ENCODE measurements at places on chromosomes 7 and 10. TPM values are rescaled to one million over a fixed set of nuclear protein-coding genes. Genes with fewer than 3 reads are reported as not detected.

- no peaks in the 10 kb centered on the region for H3K4me1 ChIP-seq
- no peak overlapping the region for H3K4me3 ChIP-seq
- no peaks in the 10 kb centered on the region for H3K36me3 ChIP-seq
- no peaks in the 10 kb centered on the region for H3K27me3 ChIP-seq
- H3K27ac ChIP-seq, result no peak overlapping the region
Measured at GRCh38 chr10:112389271-112389822, 15.4 kb downstream of the ACSL5 start.

The PNLIPRP1 gene
- polyA plus RNA-seq, result not detected

GRCh38 chr10:125772864-125773180 lies 2.8 kb downstream of the MMP21 start:
- no peaks in the 10 kb centered on the region for H3K4me1 ChIP-seq
- no peak overlapping the region for H3K27ac ChIP-seq
- no peaks in the 10 kb centered on the region for H3K36me3 ChIP-seq

- H3K4me3 ChIP-seq, result no peak overlapping the region
- H3K27me3 ChIP-seq, result no peaks in the 10 kb centered on the region
- DNase-seq, result no peak
- peak overlapping the region; percentile 3 for H3K27ac ChIP-seq
- H3K4me1 ChIP-seq, result peaks cover 33% of the 10 kb centered on the region
Measured at GRCh38 chr10:50554995-50555568, 68.7 kb downstream of the SGMS1 start.

GRCh38 chr10:11292576-11293302 lies 275.1 kb downstream of the CELF2 start:
- no peaks in the 10 kb centered on the region for H3K4me1 ChIP-seq
- peaks cover 23% of the 10 kb centered on the region for H3K36me3 ChIP-seq
- no peak overlapping the region for H3K27ac ChIP-seq
- DNase-seq, result no peak
- H3K27me3 ChIP-seq, result no peaks in the 10 kb centered on the region

DNA sequence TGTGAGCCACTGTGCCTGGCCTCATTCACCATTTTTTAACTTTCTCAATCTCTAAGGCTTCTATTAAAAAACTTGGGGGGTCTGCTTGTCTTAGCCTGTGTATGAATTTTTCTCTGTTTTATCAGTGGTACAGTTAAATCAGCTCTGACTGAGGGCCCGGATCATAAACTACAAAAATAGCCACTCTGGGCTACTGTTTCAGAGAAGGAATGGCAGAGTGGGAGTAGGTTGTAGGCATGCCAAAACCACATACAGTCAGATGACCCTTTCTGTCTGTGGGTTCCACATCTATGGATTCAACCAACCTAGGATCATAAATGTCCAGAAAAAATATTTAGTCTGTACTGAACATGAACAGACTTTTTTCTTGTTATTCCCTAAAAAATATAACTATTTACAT lies 21.3 kb downstream of the TBC1D12 start:
- H3K27me3 ChIP-seq, result no peaks in the 10 kb centered on the region
- no peaks in the 10 kb centered on the region for H3K36me3 ChIP-seq
- DNase-seq, result no peak

- H3K27ac ChIP-seq, result no peak overlapping the region
- H3K4me3 ChIP-seq, result no peak overlapping the region
- no peaks in the 10 kb centered on the region for H3K27me3 ChIP-seq
- no peaks in the 10 kb centered on the region for H3K36me3 ChIP-seq
Measured at GRCh38 chr7:4468320-4469102, 213.6 kb upstream of the FOXK1 start.

- no peaks in the 10 kb centered on the region for H3K36me3 ChIP-seq
- no peaks in the 10 kb centered on the region for H3K4me1 ChIP-seq
- no peak overlapping the region for H3K4me3 ChIP-seq
- H3K27me3 ChIP-seq, result no peaks in the 10 kb centered on the region
- H3K27ac ChIP-seq, result no peak overlapping the region
- no peak for DNase-seq
Measured at GRCh38 chr7:153470004-153470671, 582.1 kb upstream of the DPP6 start.

DNA sequence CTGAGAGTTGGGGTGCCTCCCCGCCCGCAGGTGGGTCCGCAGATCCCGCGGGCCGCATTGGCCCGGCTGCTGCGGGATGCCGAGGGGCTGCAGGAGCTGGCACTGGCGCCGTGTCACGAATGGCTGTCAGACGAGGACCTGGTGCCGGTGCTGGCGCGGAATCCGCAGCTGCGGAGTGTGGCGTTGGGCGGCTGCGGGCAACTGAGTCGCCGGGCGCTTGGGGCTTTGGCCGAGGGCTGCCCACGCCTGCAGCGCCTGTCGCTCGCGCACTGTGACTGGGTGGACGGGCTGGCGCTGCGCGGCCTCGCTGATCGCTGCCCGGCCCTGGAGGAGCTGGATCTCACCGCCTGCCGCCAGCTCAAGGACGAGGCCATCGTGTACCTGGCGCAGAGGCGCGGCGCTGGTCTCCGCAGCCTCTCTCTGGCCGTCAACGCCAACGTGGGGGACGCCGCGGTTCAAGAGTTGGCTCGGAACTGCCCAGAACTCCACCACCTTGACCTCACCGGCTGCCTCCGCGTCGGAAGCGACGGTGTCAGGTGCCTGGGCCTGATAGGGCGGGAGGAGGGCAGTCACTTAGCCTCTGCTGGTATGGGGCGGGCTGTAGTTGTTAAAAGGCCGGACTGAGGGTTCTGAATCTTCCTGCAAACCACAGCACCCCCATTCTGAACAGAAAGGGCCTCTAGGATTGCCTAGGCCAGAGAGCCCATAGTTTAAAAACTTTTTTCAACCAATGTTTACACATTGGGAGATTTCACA lies 1.3 kb downstream of the FBXL15 start:
- H3K27ac ChIP-seq, result no peak overlapping the region
- H3K36me3 ChIP-seq, result peaks cover 7% of the 10 kb centered on the region
- H3K4me1 ChIP-seq, result peaks cover 19% of the 10 kb centered on the region

DNA sequence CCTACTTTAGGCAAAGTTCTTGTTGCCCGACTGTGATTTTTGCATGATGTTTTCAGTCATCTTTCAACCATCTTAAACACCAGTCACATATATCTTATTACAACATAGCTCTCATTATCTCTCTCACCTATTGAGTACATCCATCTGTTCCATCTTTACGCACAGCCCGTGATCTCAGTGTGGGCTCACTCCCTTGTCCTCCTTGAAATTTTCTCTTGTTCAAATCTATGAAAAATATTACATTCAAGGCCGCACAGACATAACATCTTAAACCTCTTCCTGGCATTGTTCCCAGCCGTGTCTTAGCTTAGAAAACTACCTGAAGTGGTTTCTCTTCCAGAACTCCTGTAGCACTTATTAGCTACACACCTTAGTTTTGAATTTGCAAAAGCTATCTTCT lies 32.6 kb downstream of the NET1 start:
- no peaks in the 10 kb centered on the region for H3K36me3 ChIP-seq
- H3K4me3 ChIP-seq, result no peak overlapping the region
- H3K4me1 ChIP-seq, result peaks cover 34% of the 10 kb centered on the region

The SNX10 gene
- polyA plus RNA-seq, result 9.3 TPM

DNA sequence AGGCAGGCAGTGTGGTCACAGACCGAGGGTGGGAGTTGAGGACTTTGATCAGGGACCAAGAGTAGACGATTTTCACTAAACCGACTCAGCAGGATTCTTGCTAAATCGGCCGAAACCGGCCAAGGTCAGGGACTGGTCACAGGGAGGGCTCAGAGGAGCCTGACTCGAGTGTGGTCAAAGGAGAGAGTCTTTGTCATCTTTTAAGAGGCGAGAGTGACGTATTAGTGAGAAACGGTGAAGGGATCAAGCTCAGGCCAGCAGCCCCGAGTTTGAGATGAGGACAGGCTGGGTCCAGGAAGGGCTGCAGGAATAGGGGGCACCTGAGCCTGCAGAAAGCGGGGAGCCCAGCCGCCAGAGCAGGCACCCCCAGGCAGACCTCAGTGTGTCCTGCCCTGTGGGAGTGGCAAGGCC lies 41.6 kb upstream of the FAM20C start:
- no peaks in the 10 kb centered on the region for H3K36me3 ChIP-seq
- no peak overlapping the region for H3K4me3 ChIP-seq
- peaks cover 24% of the 10 kb centered on the region for H3K4me1 ChIP-seq
- DNase-seq, result no peak

- DNase-seq, result peak; percentile 34
- H3K4me1 ChIP-seq, result peaks cover 18% of the 10 kb centered on the region
- no peaks in the 10 kb centered on the region for H3K27me3 ChIP-seq
- peaks cover 40% of the 10 kb centered on the region for H3K36me3 ChIP-seq
- H3K4me3 ChIP-seq, result no peak overlapping the region
Measured at GRCh38 chr7:117193564-117193963, 129.3 kb downstream of the WNT2 start.

GRCh38 chr10:110151467-110151866 lies 55.9 kb upstream of the MXI1 start:
- no peak for DNase-seq
- no peaks in the 10 kb centered on the region for H3K36me3 ChIP-seq
- H3K4me3 ChIP-seq, result no peak overlapping the region
- H3K27me3 ChIP-seq, result no peaks in the 10 kb centered on the region
- no peak overlapping the region for H3K27ac ChIP-seq

The NPSR1 gene
- not detected for polyA plus RNA-seq

DNA sequence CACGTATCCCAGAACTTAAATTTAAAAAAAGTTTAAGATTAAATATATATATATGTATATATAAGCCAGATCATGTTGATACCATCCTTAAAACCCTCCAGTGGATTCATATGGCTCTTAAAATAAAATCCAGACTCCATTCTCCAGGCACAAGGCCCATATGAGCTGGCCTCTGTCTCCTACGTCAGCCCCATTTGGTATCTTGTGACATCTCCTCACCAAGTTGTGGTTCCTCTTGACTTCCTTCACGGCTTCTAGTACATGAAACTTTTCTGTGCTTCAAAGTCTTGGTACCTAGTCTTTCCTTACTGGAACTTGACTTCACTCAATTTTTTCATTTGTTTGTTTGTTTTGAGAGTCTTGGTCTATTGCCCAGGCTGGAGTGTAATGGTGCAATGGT lies 61.3 kb downstream of the PRLHR start:
- no peak overlapping the region for H3K27ac ChIP-seq
- H3K36me3 ChIP-seq, result no peaks in the 10 kb centered on the region
- no peaks in the 10 kb centered on the region for H3K27me3 ChIP-seq
- DNase-seq, result no peak
- no peak overlapping the region for H3K4me3 ChIP-seq
- no peaks in the 10 kb centered on the region for H3K4me1 ChIP-seq

DNA sequence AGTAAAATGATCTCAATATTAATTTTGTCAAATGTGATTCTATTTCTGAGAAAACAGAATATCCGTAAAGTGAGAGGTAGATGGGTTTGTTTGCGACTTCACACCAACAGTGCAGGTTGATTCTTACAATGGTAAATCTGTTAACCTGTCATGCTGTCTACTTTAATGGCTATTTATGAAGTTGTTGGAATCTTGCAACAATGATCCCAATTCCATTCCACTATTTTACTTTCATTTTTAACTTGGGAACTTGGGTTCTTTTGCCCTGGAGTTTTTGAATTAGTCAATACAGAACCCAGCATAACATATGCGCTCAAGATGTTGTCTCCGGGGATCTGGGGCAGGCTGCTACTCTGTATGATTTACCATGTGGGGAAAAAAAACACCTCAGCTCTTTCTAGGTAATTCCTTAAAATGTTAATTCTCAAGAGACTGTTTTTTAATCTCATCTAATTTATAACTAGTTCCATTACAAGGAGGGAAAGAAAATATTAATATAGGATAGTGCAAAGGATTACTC lies 1.2 kb downstream of the LGI1 start:
- no peaks in the 10 kb centered on the region for H3K27me3 ChIP-seq
- no peaks in the 10 kb centered on the region for H3K36me3 ChIP-seq
- DNase-seq, result no peak
- no peak overlapping the region for H3K4me3 ChIP-seq

DNA sequence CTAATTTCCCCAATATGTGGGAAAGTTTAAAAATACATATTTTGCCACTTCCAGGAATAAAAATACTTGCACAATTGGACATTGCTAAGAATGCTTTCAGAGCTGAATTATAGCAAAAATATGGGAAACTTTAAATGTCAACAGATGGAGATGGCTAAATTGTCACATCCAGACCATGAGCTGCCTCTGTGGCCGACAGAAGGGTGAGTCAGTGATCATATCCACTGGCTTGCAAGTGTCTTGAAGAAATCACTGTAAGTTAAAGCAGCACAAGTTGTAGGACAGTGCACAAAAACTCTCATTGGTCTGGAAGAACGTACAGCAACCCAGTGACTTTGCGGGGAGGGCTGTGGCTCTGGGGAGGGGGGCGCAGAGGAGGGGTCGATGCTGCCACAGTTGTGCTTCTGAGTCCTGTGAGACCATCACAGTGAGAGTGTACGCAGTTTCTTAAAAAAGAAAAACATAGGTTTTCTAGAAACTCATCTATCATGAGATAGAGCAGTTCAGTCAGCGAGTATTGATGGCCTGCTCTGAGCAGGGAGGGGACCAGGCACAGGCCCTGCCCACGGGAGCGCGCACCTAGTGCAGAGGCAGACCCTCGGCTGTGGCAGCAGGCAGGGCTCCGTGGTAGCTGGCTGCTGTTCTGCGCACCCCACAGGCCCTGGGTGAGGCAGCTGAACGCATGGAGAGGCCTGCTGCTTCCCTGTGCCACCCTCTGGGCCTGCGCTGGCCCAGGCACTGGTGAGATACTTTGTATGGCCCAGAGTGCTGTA lies 25.5 kb downstream of the LRRC27 start:
- no peak overlapping the region for H3K4me3 ChIP-seq
- H3K4me1 ChIP-seq, result no peaks in the 10 kb centered on the region
- no peak overlapping the region for H3K27ac ChIP-seq
- no peaks in the 10 kb centered on the region for H3K36me3 ChIP-seq

GRCh38 chr7:112206991-112207592 lies 597 bp downstream of the ZNF277 start:
- peak overlapping the region; percentile 6 for H3K27ac ChIP-seq
- no peaks in the 10 kb centered on the region for H3K27me3 ChIP-seq
- peak overlapping the region; percentile 74 for H3K4me3 ChIP-seq
- peak; percentile 19 for DNase-seq
- H3K36me3 ChIP-seq, result no peaks in the 10 kb centered on the region

- H3K27me3 ChIP-seq, result no peaks in the 10 kb centered on the region
- peak; percentile 74 for DNase-seq
- H3K4me3 ChIP-seq, result no peak overlapping the region
- no peaks in the 10 kb centered on the region for H3K36me3 ChIP-seq
- H3K27ac ChIP-seq, result no peak overlapping the region
- H3K4me1 ChIP-seq, result no peaks in the 10 kb centered on the region
Measured at GRCh38 chr10:17430647-17431355, 23.6 kb downstream of the ST8SIA6 start.

The MBL2 gene
- not detected for polyA plus RNA-seq

GRCh38 chr10:28087661-28088351 lies 88.9 kb upstream of the ODAD2 start:
- peaks cover 3% of the 10 kb centered on the region for H3K36me3 ChIP-seq
- DNase-seq, result peak; percentile 85
- H3K4me3 ChIP-seq, result no peak overlapping the region
- no peaks in the 10 kb centered on the region for H3K4me1 ChIP-seq
